ENCODE measurements at places on chromosomes 6 and 20. TPM values are rescaled to one million over a fixed set of nuclear protein-coding genes. Genes with fewer than 3 reads are reported as not detected.

RIPOR3 gene
- total RNA-seq = 0.68 TPM

SLC32A1 gene
- not detected for total RNA-seq

COL21A1 gene
- 0.05 TPM for total RNA-seq

CHRNA4 gene
- total RNA-seq = not detected

TP53INP2 gene
- 5.8 TPM for total RNA-seq

ETV7 gene
- total RNA-seq = 0.09 TPM

KCNB1 gene
- under 0.01 TPM for total RNA-seq

SLC22A2 gene
- total RNA-seq = not detected

COL20A1 gene
- under 0.01 TPM for total RNA-seq

Data from dermis blood vessel endothelial cell (primary cell).